ENCODE measurements at places on chromosomes 4 and X.

DNA sequence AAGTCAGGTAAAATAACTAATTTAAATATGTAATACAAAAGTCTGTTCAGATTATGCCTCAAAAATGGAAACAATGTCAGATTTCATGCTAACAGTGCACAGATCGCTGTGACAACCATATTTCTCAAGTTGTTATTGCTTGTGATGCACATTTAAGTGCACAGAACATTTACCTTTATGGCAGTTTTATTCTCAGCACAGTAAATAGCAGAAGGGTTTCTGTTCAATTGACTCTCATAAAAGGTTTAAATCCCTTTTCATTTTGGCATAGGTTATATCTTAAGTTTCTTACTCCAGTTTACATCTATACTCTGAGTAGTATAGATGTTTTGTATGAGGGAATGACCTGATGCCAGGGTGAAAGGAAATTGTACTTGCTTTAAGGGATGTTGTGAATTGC, 247.8 kb downstream of the FSTL5 start:
- DNase-seq, result no peak

GRCh38 chrX:22314692-22315091, 42.0 kb downstream of the CBLL2 start:
- no peak for DNase-seq

DNA sequence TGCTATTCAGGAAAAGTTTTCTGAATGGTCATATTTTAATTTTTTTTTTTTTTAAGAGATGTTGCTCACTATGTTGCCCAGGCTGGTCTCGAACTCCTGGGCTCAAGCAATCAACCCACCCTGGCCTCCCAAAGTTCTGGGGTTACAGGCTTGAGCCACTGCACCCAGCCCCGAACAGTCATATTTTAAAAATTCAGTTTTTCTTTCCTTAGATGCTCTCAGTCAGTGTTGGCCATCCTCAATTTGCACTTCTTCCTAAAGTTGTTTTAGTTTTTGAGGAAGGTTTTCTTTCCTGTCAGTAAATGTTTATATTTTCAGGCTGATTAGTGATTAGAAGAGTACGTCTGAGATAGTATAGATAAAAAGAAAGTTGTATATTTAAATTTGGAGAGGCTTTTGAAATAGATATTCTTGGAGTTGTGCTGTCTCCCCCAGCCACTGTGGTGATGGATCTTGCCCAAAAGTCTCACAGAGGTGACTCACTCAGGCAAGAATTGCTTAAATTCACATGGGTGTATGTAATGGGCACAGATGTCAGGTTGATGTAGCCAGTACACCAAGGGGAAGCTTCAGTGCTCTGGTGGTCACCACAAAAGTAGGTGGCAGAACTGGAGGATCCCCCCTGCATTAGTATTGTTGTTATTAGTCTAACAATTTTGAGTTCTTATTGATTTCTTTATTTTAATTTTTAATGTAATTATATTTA, 72.2 kb upstream of the ELOVL6 start:
- no peak for DNase-seq

DNA sequence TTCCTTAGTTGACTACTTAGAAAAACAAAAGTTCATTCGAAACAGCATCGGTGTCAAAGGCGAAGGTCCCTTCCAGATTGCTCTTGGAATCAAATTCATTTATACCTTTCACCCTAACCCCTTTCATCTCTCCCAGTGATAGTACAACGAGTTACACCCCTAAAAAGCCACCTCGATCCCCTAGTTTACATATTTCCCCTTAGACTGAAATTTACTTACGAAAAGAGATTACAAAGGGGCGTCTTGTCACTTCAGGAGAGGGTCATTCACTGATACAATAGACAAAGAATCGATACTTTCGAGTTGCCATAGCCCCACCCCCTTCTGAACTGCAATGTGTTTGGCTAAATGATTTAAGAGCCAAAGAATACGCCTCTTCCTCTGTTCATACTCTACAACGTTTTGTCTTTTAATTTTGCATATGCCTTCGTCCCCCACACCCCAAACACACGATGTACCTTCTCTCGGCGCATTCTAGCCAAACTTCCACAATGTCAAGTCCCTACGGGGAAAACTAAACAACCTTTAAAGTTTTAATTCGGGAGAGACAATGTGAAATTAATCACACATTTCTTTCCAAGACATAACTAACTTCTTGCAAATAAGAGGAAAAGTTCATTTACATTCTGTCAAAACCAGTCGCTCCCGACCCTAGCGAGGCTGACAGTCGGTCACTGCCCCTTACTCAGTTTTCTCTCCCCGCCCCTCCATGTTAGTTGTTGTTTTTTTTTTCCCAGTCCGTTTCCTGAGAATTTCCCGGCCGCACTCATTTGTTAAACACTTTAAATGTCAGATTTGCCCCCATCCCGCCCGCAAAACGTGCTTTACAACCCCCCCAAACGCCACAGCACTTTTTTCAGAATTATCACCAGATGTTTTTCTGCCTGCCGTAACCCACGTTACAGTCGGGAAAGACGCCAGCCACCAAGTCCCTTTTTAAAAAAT, 88.6 kb downstream of the HPRT1 start:
- no peak for DNase-seq

DNA sequence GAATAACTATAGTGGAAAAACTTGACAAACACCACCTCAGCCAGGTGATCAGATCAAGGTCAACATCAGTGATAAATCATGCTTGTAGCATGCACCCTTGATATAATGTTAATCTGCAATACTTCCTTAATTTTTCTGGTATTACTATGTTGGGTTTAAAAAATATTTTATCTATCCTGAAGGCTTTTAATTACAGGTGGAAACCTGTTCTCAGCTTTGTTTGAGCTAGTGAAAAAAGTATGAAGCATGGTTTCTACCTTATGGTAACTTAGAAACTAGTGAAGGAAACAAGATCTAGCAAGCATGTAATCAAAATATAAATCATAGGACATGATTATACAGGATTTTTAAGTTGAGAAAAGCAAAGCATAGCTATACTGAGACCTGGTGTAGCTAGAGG, 26.6 kb downstream of the MAOA start:
- DNase-seq, result no peak

GRCh38 chr4:30769093-30769492, 48.9 kb downstream of the PCDH7 start:
- no peak for DNase-seq

GRCh38 chr4:16969696-16970135, 71.3 kb upstream of the LDB2 start:
- no peak for DNase-seq

- no peak for DNase-seq
Observed at GRCh38 chrX:27598312-27598711, 8.2 kb downstream of the DCAF8L2 start.

GRCh38 chrX:56733459-56734046, 4.5 kb downstream of the NBDY start:
- DNase-seq, result peak; percentile 25

DNA sequence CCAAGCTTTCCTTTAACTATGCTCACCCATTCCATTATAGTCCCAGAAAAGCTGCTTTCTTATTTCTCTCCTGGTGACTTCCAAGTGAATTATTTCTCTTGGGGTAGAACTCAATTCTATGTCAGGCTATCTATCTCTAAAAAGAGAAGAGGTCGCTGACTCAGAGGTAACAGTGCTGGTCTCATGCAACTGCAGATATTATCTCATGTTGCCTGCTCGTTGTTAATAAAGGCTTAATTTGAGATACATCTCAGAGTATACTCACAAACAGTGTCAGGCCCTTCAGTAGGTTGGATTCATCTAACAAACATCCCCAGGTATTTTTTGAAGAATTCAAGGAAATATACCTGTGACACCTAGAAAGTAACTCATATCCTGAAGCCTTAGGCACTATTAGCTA, 2.7 kb downstream of the TMEM154 start:
- DNase-seq, result no peak

DNA sequence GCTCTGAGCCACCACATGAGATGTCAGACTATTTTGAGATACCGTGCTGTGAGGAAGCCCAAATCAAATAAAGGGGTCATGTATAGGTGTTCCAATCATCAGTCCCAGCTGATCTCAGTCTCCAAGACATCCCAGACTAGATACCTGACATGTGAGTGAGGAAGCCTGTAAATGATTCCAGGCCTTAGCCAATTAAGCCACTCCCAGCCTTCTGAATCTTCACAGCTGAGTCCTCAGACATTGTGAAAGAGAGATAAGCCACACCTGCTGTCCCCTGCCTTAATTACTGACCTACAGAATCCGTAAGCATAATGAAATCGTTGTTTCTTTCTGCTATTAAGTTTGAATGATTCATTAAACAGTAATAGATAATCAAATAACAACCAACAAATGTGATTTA, 671.4 kb downstream of the ZNF674 start:
- no peak for DNase-seq

DNA sequence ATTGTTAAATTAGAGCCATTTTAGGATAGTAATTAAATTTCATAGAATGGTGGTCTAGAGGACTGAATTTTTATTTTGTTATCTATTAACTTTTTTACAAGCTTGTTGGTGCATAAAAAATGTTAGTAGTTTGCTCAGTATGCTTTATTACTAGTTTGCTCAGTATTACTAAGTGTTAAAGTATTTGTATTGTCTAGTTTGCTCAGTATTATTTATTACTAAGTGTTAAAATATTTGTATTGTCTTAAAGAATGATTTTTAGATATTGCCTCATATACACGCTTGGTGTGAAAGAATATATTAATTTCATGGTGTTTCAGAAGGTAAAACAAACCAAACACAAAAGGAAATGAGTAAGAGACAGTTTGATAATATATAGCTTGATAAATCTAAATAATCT, 268.4 kb upstream of the MAGEB18 start:
- DNase-seq, result no peak

GRCh38 chr4:158129694-158130093, 43.1 kb downstream of the GASK1B start:
- no peak for DNase-seq

All from stimulated activated CD4-positive, alpha-beta T cell treated with anti-CD3 and anti-CD28 coated beads, Interleukin-1b, Interleukin-23, amount 100 ng/mL, for 1 hour (primary cell).